Substantia nigra (tissue), 51 donors: ENCODE measurements at places on chromosomes 7 and 10.

GRCh38 chr7:28026237-28026636 is 154.4 kb downstream of the JAZF1 start:
- DNase-seq = no peak

DNA sequence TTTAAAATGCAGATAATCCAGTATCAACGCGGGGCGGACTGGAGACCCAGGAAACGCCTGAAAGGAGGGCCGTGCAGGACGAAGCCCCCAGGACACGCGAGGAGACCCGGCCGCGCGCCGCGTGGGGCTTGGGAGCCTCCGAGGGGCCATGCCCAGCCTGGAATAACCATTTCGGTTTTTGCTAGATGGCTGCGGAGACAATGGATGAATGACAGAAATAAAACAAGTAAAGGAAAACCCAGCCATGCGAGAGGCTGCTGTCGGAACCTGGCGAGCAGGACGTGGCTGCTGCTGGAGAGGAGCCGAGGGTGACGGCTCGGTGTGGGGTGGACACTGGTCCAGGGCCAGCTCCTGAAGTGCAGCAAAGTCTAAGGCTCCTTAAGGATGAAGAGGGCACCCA is 227.2 kb upstream of the ADARB2 start:
- DNase-seq = no peak

GRCh38 chr7:2688409-2689342 is 674 bp downstream of the AMZ1 start:
- DNase-seq = peak; percentile 63

GRCh38 chr7:142636751-142637150 is 112.5 kb upstream of the PRSS1 start:
- DNase-seq = no peak

- DNase-seq = no peak
These were observed 2.6 kb upstream of the NPSR1 start for GRCh38 chr7:34655384-34655783.

- DNase-seq = no peak
These were observed 23.1 kb downstream of the ZCCHC24 start for GRCh38 chr10:79422178-79422892.

- no peak for DNase-seq
These were observed 123.1 kb upstream of the INHBA start for GRCh38 chr7:41825927-41826480.

- no peak for DNase-seq
These were observed 297.8 kb downstream of the SDK1 start for GRCh38 chr7:3598854-3599253.

DNA sequence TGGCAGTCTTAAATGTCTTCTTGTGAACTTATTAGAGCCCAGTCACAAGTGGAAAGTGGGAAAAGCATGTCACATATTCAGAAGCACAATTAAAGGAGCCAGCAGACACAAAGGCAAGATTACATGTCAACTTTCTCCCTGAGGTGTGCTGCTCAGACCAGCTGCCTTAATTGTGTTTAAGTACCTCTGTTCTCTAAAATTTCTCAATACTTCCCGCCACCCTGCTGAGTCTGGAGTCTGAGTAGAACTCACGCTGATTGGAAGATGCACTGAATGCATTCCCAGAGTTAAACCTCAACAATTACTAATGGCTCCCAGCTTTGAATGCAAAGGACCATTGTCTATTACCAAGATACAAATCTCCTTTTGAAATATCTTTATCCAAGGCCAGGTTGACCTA is 166.4 kb upstream of the COBL start:
- no peak for DNase-seq

DNA sequence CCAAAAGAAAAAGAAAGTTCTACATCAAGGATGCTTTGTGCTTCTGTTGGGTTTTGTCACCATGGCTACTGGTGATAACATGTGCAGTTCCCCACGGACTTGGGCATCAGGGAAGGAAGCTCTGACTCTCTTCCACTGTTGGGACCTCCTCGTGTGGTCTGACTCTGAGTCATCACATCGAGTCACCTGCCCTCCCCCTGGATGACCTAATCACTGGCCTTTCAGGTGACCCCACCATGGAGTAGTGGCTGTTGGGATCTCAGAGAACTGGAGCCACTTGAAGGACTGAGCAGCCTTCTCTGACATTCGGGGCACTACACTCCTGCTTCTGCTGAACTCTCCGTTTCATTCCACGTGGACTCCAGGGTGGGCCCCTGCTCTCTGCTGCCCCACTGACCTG is 60.8 kb upstream of the DOCK1 start:
- DNase-seq = no peak

- DNase-seq = no peak
These were observed 124.6 kb upstream of the SEC61G start for GRCh38 chr7:54883576-54883975.

DNA sequence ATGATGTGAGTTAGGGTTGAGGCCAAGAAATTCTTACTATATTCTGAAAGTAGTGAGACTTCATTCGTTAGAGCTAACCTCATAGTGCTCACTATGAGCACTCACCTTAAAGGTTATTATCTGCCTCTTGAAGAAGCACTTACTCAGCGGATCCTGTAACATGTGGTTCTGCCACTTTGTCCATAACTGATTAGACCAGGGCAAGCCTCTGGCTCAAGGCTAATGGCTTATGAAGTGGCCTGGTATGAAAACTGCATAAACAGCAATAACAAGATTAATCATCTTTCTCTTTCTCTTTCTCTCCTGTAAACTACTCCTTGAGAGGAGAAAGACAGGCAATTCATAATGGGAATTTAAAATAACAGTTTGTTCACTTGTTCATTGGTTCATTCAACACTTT is 82.8 kb downstream of the MAPK8 start:
- DNase-seq = no peak

DNA sequence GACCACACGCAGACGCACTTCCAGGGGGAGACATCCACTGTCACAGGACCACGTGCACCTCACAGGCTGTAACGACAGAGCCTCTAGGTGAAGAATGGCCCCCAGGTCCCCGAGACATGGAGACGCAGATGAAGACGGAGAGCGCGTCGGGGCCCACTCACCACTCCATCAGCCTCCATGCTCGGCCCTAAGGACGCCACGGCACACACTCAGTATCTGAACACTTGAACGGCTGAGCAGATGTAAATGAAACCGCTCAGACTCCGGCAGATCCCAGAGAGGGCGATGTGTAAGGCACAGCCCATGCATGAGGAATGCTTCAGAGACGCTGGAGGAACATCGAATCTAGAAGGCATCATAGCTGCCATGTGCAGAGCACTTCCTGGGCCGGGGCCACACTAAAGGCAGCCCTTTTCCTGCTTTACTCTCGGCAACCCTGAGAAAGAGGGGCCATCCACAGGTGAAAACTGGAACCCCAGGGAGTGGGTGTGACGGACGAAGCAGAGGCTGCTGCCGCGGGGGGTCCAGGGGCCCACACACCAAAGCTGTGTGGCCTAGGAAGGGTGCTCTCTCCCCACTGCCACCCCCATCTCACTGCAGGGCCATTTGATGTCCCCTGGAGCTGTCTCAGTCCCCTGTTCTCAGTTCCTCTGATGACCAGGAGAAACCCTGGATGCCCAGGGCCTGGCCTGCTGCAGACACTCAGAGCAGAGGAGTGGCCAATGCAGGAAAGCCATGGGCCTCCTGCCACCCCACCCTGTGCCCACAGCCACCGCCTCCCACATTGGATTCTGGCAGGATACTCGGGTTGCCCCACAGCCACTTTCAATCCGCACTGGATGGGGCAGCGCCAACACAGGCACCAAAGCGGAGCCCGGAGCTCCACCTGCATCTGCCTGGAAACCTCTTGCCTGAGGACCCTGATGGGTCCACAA is 253.8 kb downstream of the MAD1L1 start:
- DNase-seq = no peak

- peak; percentile 85 for DNase-seq
These were observed 32.2 kb upstream of the TMEM72 start for GRCh38 chr10:44878706-44879530.

- DNase-seq = no peak
These were observed 3.2 kb downstream of the VCL start for GRCh38 chr10:74000892-74001669.

GRCh38 chr7:136303162-136303561 is 326.0 kb upstream of the MTPN start:
- no peak for DNase-seq

GRCh38 chr10:96614515-96614914 is 27.7 kb upstream of the TM9SF3 start:
- DNase-seq = no peak

DNA sequence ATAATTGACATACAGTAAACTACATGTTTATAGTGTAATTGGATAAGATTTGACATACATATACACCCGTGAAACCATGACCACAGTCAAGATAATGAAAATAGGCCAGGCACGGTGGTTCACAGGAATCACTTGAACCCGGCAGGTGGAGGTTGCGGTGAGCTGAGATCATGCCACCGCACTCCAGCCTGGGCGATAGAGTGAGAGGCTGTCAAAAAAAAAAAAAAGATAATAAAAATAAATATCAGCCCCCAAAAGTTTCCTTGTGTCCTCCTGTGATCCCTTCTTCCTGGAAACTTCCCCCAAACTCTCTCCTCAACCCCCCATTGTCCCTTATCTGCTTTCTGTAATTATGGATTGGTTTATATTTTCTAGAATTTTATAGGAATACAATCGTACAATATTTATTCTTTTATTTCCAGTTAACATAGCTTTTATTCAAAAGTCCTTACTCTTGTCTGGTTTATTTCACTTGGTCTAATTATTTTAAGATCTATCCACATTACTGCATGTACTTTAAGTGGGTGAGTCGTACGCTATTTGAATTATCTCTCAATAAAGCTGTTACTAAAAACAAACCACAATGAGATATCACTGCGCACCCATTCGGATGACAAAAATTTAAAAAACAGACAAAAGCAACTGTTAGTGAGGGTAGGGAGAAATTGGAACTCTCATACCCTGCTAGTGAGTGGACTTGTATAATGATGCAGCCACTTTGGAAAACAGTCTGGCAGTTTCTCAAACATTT is 30.1 kb upstream of the TNPO3 start:
- no peak for DNase-seq

DNA sequence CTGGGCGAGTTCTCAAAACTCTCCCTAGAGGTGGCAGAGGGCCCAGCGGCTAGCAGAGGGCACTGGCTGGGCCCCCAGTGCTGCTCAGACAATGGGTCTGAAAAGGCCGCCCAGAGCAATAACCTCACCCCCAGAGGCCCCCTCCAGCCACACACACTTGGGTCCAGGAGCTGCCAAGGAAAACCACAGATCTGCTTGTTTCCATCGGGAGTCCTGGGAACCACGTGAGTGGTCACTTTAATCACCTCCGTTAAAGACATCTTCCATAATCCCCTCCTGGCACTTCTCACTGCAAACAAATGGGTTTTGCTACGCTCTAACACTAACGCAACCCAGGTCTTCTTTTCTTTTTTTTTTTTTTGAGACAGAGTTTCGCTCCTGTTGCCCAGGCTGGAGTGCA is 30.0 kb downstream of the NUDT1 start:
- no peak for DNase-seq

DNA sequence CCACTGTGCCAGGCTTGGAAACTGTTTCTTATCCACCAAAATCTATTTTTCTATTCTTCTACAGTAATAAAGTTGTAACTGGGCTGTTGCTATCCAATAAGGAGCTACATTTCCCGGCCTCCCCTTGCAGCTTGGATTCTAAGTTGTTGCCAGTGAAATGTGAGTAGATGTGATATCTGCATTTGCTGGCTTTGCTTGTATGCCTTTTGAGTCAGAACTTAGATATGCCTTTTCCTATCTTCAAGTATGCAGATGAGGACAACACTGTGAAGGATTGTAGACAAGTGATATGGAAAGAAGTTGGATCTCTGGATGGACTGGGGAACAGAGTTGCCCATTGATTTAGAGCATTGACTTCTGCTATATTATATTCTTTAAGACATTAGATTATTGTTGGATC is 236.9 kb downstream of the REEP3 start:
- no peak for DNase-seq

DNA sequence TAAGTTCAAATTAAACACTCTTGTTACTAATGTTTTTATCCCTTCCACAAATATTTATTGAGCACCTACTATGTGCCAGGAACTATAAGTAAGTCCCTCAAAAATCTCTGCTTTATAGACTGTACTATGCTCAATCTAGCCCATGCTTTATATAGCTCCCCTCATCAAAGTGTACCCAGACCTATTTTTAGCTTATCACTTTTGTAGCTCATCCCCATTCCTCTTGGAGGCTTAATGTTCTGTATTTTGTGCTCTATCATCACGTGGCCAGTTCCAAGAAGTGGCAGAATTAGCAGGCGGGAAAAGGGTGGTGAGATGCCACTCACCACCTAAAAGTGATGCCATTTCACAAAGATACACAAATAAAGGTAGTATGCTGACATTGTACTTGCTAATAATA is 138.1 kb upstream of the BET1 start:
- no peak for DNase-seq

DNA sequence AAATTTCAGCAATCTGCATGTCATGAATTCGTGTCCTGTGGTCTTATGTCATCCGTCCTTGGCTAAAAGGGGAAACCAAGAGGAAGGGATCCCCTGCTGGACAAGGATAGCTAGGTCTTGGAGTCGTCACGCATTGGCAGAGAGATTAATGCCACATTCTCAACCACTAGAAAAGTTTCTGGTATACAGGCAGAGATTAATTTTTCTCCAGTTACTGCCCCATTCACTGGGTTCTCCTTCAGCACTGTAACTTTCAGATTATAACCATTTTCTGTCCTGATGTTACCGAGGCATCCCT is 1060.6 kb upstream of the AUTS2 start:
- no peak for DNase-seq

GRCh38 chr7:23196306-23196705 is 14.5 kb downstream of the NUP42 start:
- no peak for DNase-seq

DNA sequence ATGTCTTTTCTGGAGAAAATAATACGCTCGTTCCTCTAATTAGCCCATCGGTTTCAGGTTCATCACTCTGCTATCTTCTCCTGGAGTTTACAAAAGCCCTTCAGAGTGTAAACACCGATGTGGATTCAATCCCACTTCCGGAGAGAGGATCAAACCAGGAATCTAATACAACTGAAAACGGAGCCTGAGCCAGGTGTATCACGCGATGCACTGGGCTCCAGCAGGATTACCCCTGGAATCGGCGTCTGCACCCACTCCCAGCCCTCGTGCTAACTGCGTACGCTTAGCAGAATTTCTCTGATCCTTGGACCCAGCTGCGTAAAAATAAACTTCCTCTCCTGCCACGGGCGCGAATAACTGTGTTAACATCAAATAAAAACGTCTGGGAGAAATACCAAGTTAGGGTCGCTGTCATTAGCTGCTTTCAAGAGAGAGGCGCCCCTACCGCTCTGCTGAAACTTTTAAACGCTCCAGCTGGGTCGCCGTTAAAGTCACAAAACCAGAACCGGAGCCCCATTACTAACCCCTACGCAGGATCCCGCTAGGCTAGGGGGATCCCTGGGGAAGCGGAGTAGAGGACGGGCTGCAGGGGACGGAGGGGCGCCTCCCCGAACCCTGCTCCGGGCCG is 502 bp downstream of the ZNF3 start:
- DNase-seq = no peak

DNA sequence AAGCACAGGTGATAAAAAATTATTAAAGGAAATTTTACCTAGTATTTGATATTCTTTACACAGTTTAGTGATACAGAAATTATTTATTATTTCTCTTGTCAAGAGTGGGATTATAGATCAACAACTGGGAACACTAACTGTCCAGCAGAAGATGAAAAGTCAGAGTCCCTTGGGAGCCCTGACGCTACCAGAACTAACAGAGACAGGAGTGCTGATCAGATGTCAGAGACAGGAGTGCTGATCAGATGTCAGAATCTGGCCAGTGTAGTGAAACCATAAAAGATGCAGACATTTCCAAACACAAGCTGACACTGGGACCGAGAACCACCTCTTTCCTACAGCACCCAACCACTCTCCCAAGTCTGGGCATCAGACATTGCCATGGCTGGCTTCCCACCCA is 828.2 kb downstream of the TNS3 start:
- DNase-seq = no peak
